ENCODE measurements at places on chromosomes 1 and 21.
A peak's percentile ranks its signal among the peaks of the same experiment; 100 is the strongest.

GRCh38 chr1:184973272-184974055 lies 844 bp downstream of the NIBAN1 start:
- H3K27me3 ChIP-seq = peaks cover 53% of the 10 kb centered on the region
- peaks cover 14% of the 10 kb centered on the region for H3K4me1 ChIP-seq
- peak overlapping the region; percentile 28 for H3K27ac ChIP-seq
- DNase-seq = no peak
- H3K4me3 ChIP-seq = peak overlapping the region; percentile 75

GRCh38 chr1:8314346-8315280 lies 3.3 kb upstream of the SLC45A1 start:
- H3K4me3 ChIP-seq = no peak overlapping the region
- no peaks in the 10 kb centered on the region for H3K36me3 ChIP-seq
- peaks cover 2% of the 10 kb centered on the region for H3K27me3 ChIP-seq
- H3K4me1 ChIP-seq = peaks cover 39% of the 10 kb centered on the region
- DNase-seq = peak; percentile 83
- H3K27ac ChIP-seq = peak overlapping the region; percentile 71

- no peak for DNase-seq
- no peak overlapping the region for H3K27ac ChIP-seq
- no peaks in the 10 kb centered on the region for H3K36me3 ChIP-seq
- no peak overlapping the region for H3K4me3 ChIP-seq
These were observed 43.2 kb upstream of the ST6GALNAC5 start for GRCh38 chr1:76824106-76824505.

DNA sequence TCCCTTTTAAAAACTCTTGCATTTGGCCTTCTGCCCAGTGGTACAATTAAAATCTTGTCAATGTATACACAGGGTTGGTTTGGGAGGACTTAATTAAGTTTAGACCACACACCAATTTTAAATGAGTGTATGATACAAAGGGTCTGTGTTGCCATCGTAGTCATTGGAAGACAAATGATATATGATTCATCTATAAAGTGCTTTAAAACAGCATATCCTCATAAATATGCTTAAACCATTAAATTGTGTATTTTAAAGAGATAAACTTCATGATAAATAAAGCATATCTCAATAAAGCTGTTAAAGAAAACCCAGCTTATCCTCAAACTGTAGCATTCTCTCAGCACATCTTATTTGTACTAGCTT lies 69.5 kb downstream of the LUZP1 start:
- DNase-seq = no peak
- H3K4me1 ChIP-seq = peaks cover 24% of the 10 kb centered on the region
- H3K27me3 ChIP-seq = no peaks in the 10 kb centered on the region
- no peak overlapping the region for H3K27ac ChIP-seq
- H3K36me3 ChIP-seq = peaks cover 13% of the 10 kb centered on the region

- no peaks in the 10 kb centered on the region for H3K4me1 ChIP-seq
- H3K27ac ChIP-seq = no peak overlapping the region
- peaks cover 22% of the 10 kb centered on the region for H3K27me3 ChIP-seq
- no peaks in the 10 kb centered on the region for H3K36me3 ChIP-seq
- no peak overlapping the region for H3K4me3 ChIP-seq
These were observed 148.6 kb downstream of the GRIK3 start for GRCh38 chr1:36885540-36886357.

DNA sequence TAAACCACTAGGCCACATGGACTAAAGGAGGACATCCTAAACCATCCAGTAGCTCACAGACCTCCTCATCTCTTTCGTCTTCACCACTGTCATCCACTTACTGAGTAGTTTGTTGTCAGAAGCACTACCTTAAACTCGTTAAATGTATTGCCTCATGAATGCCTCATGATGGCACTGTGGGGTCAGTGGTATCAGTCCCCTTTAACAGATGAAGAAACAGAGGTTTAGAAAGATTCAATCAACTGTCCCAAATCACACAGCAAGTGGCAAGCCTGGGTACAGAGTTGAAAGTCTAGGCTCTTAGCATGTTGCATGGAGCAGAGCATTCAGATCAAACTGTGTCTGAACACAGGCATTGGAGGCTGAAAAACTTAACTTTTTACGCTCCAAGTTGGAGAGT lies 183.6 kb upstream of the KIAA0040 start:
- H3K4me3 ChIP-seq = no peak overlapping the region
- no peak overlapping the region for H3K27ac ChIP-seq
- H3K27me3 ChIP-seq = peaks cover 87% of the 10 kb centered on the region
- H3K4me1 ChIP-seq = no peaks in the 10 kb centered on the region

DNA sequence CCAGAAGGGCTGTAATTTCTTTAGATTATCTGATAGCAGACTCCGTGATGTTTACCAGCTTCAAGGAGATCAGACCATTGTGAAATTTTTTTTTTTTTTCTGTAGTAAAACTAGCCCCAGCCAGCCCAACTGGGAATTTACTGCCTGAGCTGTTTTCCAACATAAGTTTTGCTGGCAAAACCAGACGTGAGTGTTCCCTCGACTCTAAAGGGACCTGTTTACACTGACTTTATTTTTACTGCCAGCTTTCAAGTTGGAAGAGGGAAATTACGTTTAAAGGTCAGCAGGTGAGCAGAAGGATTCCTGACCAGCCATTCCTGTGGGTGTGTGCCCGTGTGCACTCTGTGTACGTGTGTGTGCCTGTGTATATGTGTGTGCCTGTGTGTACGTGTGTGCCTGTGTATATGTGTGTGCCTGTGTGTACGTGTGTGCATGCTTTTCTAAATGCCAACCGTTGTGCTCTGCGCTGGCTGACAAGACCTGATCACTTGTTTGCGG lies 374 bp downstream of the MAB21L3 start:
- no peaks in the 10 kb centered on the region for H3K36me3 ChIP-seq
- DNase-seq = no peak
- H3K27me3 ChIP-seq = no peaks in the 10 kb centered on the region
- no peak overlapping the region for H3K4me3 ChIP-seq

GRCh38 chr1:215517441-215517891 lies 49.6 kb upstream of the KCTD3 start:
- peaks cover 7% of the 10 kb centered on the region for H3K4me1 ChIP-seq
- no peak for DNase-seq
- peaks cover 6% of the 10 kb centered on the region for H3K36me3 ChIP-seq
- H3K4me3 ChIP-seq = no peak overlapping the region
- H3K27ac ChIP-seq = no peak overlapping the region
- no peaks in the 10 kb centered on the region for H3K27me3 ChIP-seq

DNA sequence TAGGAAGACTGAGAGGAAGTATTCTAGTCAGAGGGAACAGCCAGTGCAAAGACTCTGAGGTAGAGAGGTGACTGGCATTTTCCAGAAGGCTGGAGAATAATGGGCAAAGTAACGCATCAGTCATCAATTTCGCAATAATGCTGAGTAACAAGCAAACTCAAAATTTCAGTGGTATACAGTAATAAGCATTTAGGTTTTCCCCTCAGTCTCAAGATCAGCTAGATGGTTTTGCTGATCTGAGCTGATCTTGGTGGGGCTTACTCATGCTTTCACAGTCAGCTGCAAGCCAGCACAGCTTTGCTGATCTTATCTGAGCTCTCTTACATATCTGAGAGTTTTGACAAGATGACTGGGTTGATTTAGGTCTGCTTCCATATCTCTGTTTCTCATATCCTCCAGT lies 108.7 kb downstream of the TSEN15 start:
- no peaks in the 10 kb centered on the region for H3K36me3 ChIP-seq
- H3K4me1 ChIP-seq = peaks cover 21% of the 10 kb centered on the region
- H3K27me3 ChIP-seq = no peaks in the 10 kb centered on the region
- no peak overlapping the region for H3K4me3 ChIP-seq
- DNase-seq = no peak

- H3K27me3 ChIP-seq = no peaks in the 10 kb centered on the region
- peaks cover 5% of the 10 kb centered on the region for H3K4me1 ChIP-seq
- H3K4me3 ChIP-seq = no peak overlapping the region
- no peak overlapping the region for H3K27ac ChIP-seq
- no peak for DNase-seq
- no peaks in the 10 kb centered on the region for H3K36me3 ChIP-seq
These were observed 157.8 kb upstream of the DPYD start for GRCh38 chr1:98078596-98078995.

GRCh38 chr1:43418858-43419257 lies 29.2 kb downstream of the SZT2 start:
- no peaks in the 10 kb centered on the region for H3K4me1 ChIP-seq
- H3K27me3 ChIP-seq = no peaks in the 10 kb centered on the region
- H3K36me3 ChIP-seq = peaks cover 25% of the 10 kb centered on the region
- no peak for DNase-seq
- H3K4me3 ChIP-seq = no peak overlapping the region

GRCh38 chr1:223802032-223802431 lies 43.7 kb downstream of the TP53BP2 start:
- peaks cover 59% of the 10 kb centered on the region for H3K36me3 ChIP-seq
- no peak overlapping the region for H3K27ac ChIP-seq
- H3K4me3 ChIP-seq = no peak overlapping the region
- no peaks in the 10 kb centered on the region for H3K4me1 ChIP-seq

All from mesothelial cell of epicardium (in vitro differentiated cells).